ENCODE measurements at places on chromosomes 5 and 9.

DNA sequence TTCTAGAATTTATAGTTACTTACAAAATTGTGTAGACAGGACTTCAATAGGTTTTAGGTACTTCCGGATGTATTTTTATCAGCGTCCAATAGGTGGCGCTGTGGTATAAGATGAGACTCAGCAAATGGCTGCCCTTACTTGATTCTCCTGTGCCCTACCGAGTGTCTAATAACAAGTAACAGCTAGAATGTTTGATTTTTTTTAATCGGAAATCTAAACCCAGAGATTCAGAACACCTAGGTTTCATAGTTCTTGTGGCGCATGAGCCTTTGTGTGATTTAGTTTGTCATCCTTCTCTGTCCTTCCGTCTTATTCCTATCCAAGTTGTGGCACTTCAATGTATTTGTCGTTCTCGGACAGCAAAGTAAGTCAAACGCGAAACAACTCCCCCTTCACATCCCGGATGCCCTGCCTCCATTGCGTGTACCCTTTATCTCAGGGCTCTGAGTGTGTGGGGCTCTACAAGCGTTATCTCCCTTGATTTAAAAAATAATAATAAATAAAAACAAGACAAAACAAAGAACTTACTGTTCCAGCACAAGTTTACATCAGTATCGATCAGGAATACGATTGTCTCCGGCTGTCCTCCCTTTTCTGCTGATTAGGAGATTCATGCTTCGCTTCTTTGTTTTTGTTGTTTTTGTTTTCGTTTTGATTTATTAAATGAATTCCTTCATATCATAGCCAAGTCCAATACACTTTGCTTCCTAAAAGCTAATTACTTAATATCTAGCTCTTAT is 50.7 kb upstream of the SLC30A5 start:
- DNase-seq, result peak; percentile 72

DNA sequence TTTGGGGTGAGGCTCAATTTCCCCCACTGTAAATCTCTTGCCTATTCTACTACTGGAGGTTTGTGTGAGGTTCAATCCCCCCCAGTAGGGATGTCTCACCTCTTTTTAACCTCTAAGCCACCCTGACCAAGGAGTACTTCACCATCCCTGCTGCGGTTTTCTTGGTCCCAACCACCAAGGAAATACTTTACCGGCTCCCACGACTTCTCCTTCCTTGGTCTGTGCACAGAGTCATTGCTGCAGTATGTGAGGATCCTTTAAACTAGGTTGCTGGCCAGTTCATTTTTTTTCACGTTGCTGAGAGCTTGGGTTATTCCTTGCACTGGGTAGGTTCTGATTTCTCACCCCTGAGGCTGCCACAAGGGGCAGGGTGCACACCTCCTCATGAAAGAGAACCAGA is 22.5 kb upstream of the HMGCS1 start:
- no peak for DNase-seq

- no peak for DNase-seq
Measured at GRCh38 chr5:68531970-68532369, 316.4 kb downstream of the PIK3R1 start.

DNA sequence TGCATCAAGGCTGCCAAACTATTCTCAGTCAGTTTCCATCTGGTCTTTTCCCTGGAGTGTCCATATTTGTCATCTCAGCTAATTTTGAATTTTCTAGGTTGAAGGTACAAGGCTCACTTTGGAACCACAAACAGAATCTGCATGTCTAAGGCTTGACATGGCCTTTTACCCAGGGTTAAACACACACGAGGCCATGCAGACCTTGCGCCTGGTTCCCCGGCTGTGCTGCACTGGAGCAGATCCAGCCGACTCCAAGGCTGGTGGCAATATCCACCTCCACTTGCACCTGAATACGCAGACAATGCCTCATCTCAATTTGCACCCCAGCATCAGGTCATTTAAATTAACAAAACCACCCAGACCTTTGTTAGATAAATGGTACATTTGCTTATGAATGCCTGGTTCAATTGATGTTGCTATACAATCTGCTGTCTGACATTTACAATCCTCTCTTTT is 276.2 kb downstream of the HSPA4 start:
- no peak for DNase-seq

DNA sequence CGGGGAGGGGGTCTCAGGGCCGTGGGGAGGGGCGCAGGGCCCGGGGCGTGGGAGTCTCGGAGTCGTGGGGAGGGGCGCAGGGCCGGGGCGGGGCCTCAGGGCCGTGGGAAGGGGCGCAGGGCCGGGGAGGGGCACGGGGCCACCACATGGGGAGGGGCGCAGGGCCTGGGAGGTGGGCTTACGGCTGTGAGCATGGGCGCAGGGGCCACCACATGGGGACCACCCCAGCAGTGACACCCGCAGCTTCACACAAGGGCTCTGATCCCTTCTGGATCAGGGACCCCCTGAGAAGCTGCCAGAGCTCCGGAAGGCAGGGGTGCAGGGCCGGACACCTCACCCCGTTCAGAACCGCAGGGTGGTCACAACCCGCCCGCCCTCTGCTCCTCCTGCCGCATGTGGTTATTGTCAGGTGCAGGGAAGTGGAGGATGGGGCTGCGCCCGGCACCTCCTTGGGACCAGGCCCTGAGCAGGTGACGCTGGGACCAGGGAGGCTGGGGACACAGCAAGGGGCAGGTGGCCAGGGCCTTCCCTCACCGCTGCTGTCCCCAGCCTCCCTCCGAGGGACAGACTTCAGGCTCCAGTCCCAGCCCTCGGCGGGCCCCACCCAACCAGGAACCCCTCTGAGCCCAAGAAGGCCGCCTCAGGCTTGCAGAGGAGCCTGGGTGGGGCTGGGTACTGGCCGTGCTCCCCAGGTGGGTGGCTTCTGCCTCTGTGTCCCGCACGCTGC is 53.7 kb downstream of the EXD3 start:
- no peak for DNase-seq

DNA sequence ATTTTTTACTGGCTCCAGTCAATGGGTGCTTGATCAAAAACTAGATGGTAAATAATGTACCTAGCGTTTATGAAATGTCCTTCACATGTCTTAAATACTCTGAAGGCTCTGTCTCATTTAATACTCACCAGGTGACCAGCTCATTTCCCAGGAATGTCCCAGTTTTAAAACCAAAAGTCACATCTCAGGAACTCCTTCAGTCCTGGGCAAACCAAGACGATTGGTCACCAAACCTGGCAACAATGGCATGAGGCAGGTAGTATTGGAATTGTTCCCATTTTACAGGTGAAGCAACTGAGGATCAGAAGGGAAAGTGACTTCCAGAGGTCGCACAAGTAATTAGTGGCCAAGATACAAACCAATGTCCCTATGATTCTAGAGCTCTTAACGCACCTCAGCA is 27.7 kb downstream of the SMIM23 start:
- DNase-seq, result no peak

DNA sequence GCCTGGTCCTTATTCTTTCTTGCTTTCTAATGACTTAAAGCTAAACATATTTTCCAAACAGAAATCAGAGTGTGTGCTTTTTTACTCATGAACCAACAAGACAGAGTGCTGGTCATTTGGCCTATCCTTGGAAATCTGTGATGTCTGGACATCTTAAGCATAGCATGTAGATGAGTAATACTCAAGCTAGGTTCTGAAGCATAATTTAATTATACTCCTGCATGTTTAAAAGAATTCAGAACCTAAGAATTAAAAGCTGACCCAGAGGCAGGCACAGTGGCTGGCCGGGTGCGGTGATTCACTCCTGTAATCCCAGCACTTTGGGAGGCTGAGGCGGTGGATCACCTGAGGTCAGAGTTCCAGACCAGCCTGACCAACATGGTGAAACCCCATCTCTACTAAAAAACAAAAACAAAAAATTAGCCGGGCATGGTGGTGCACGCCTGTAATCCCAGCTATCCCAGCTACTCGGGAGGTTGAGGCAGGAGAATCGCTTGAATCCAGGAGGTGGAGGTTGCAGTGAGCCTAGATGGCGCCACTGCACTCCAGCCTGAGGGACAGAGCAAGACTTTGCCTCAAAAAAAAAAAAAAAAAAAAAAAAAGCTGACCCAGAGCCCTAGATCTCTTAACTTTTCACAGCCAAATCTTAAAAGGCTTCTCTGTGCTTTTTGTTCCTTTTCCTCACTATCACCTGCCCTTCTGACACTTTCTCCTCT is 16.2 kb upstream of the TJP2 start:
- DNase-seq, result no peak

DNA sequence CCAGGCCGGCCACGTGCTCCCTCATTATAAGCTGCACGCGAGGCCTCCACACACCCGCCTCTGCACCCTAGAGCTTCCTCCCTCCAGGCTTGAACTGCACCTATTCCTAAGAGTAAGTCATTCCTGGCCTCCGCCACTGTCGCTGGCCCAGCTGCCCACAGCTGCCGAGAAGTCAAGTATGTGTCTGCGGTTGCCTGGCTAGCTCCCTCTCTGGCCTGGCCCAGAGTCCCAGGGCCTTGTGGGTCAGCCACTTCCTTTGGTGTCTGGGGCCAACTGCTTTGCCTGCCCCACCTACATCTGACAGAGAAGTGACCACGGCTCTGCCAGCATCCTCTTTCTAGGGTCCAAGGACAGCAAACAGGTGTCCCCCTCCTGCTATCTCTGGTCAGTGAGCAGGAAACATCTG is 18.3 kb downstream of the ABO start:
- DNase-seq, result no peak

- DNase-seq, result no peak
Measured at GRCh38 chr9:123518338-123518737, 162.3 kb downstream of the CRB2 start.

DNA sequence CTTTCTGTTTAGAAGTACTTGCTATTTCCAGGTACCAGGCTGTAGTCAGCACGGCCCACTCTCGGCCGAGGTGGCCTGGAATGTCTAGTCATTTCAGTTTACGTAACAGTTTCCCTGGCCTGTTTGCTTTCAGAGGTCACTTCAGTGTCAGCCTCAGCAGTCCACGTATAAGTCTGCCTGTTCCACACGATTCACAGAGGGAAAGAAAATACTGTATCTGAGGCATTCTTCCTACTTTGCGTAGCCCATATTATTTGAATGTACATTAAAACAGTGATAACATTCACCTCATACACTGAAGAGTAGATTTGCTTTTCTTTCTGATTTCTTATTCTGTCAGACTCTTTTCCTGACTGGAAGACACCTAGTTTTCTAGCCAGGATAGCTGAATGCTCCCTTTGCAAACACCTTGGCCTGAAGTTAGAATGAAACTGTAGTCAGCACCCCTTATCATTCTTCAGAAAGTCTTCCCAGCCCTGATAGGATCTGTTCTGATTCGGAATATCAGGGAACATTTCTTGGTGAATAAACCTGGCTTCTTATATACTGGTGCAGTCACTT is 140.9 kb downstream of the AOPEP start:
- DNase-seq, result no peak

DNA sequence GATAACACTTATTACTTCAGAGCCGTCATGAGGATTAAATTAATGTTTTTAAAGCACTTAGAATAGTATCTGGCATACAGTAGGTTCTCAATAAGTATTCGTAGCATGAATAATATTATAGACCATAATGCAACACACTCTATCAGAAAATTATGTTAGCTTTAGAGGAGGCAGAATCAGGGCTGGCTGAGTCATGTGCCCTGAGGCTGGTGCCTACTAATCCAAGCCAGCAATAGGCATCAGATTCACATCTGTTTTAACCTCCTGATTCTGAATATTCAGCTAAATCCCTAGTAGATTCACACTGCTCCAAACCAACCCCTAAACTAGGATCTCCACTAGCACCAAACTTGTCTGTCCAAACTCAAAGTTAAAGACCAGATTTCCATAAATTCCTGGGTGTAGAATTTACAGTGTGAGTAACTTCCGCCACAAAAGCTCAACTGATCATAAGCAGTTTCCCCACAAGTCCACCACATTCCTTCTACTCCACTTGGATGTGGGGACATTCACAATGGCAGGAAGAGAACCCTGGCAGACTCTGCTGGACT is 170.0 kb upstream of the DAPK1 start:
- no peak for DNase-seq

DNA sequence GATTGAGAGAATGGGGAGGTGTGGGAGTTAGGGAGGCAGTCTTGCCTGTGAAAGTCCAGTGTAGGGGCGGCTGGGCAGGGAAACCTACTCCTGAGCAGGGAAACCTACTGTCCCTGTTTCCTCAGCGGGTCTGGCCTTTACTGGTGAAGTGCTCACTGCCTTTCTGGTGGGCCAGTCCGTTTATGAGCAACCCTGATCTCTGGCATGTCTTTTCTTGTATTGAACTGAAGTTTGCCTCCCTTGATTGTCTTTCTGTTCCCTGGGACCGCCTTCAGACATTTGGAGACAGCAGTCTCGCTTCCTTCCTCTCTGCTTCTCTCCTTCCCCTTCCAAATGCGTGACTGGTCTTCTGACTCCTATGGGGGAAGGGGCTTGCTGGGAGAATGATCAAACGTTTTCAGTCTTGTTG is 2.9 kb downstream of the SNX18 start:
- DNase-seq, result no peak

DNA sequence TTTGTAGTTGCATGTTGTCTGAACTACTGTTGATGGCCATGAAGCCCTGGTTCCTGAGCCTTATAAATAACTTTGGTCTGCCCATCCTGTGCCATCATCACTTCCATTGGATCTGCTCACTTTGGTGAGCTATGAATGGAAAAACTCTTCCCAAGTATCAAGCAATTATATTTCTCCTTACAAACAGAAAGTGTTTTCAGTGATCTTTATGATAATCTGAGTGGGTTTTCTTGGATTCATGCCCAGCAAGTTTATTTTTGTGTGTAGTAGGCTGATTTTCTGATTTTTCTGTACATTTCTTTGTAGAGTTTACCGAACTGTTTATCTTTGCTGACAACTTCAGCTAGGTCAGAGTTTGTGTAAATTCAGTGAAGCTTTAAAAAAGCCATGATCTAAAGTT is 31.0 kb downstream of the CAMK4 start:
- no peak for DNase-seq

DNA sequence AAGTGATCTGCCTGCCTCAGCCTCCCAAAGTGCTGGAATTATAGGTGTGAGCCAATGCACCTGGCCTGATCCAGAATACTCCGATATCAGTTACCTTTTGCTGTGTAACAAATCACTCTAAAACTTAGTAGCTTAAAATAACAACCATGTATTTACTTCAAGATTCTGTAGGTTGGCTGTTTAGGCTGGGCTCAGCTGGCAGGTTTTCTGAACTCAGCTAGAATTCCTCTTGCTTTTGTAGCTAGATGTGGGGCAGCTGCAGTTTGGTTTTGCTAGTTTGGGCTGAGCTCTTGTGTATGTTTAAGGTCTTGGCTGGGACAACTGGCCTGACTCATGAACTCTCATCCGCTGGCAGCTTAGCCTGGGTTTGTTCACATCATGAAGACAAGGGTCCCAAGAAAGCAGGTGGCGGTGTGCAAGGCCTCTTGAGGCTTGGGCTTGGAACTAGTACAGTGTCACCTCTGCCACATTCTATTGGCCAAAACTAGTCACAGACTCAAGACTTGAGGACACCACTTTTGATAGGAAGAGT is 138.3 kb upstream of the SHB start:
- no peak for DNase-seq

GRCh38 chr5:164324239-164324638 is 818.8 kb downstream of the MAT2B start:
- no peak for DNase-seq

DNA sequence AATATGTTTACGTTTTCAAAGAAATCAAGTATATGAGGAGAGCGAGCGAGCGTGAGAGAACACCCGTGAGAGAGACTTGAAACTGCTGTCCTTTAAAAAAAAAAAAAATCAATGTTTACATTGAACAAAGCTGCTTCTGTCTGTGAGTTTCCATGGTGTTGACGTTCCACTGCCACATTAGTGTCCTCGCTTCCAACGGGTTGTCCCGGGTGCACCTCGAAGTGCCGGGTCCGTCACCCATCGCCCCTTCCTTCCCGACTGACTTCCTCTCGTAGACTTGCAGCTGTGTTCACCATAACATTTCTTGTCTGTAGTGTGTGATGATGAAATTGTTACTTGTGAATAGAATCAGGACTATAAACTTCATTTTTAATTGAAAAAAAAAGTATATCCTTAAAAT is 97.0 kb downstream of the PDE6A start:
- no peak for DNase-seq
